Kidney tubule cell (primary cell): ENCODE measurements at places on chromosomes 4 and X.

- no peak for DNase-seq
Observed at GRCh38 chr4:176367771-176368465, 48.2 kb downstream of the SPCS3 start.

DNA sequence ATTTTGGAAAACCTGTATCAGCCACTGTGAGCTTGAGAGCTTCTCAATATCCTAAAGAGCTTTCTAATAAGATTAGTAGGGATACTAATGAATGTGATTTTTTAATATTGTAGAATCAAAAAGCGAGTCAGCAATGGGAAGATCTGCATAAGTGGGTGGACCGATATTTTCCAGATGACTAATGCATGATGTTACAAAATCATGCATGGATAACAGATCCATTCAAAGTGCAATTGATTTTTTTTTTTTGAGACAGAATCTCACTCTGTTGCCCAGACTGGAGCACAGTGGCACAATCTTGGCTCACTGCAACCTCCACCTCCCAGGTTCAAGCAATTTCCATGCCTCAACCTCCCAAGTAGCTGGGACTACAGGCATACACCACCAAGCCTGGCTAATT lies 7.3 kb upstream of the CLDN2 start:
- no peak for DNase-seq

- no peak for DNase-seq
Observed at GRCh38 chrX:84441143-84441542, 61.1 kb downstream of the HDX start.

- peak; percentile 21 for DNase-seq
Observed at GRCh38 chr4:39635023-39635422, 3.6 kb downstream of the SMIM14 start.

DNA sequence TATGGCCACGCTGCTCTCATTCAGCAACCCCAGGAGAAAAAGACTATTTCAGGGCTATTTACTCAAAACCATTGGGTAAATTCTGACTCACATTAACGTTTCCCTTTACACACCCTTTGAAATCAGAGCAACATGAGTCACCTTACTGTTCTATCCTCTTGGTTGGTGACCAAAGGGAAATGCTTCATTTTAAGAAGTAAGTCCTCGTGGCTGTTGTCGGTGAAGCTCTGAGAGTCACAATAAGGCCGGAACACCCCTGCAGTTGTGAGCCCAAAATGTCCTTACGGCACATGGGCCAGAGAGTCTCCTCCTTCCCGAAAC lies 56.3 kb upstream of the SPRY1 start:
- peak; percentile 79 for DNase-seq

DNA sequence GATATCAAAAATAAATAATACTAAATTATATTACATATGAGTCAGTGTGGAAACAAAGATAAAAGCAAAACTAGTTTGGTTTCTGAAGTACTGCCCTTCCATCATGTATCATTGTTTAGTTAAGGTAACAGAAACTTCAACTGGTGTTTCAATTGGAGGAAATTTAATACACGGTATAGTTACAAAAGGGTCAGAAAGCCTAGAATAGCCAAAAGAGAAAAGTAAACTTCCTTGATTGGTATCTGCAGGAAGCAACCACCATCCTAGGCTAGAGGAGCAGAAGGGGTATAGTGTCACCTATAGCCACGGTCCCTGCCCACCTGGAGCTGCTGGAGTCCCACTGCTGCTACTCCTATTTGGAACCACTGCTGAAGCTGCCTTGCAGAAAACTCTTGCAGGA lies 185.6 kb downstream of the SLC7A11 start:
- DNase-seq, result no peak

- DNase-seq, result no peak
Observed at GRCh38 chrX:109760209-109760921, 27.3 kb upstream of the ACSL4 start.
